Fibroblast of skin of back (primary cell): ENCODE measurements at places on chromosomes 2 and 18.

DNA sequence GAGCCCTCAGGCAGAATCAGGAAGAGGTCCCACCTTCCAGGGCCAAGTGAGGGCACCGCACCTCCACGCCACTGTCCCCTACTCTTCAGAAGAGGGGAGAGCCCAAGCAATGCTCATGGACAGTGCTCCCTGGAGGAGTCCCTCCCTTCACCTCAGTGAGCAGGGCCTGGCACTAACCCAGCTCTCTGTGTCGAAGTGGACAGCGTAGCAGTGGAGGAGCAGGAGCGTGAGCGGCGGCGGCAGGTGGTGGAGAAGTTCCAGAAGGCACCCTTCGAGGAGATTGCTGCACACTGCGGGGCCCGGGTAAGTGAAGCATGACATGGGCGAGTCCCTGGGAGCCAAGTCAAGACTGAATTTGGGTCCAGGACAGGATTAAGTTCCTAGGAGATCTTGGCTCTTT lies 16.7 kb downstream of the POMC start:
- no peak for DNase-seq

DNA sequence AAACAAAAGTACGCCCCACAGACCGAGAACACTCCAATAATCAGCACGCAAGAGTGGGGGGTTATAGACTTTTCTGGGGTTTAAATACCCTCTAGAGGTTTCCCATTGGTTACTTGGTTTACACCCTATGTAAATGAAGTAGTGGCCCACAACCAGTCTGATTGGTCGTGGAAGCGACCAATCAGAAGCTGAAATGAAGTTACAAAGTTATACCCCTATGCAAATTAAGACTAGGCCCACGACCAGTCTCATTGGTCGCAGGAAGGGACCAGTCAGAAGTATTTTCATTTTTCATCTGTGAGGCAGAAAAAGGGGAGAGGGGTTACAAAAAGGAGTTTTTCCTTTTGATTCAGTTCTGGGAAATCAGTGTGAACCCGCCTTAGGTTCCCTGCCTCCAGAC lies 55.3 kb upstream of the YWHAQ start:
- DNase-seq, result no peak

GRCh38 chr2:206361407-206362045 lies 81.8 kb upstream of the ADAM23 start:
- no peak for DNase-seq

DNA sequence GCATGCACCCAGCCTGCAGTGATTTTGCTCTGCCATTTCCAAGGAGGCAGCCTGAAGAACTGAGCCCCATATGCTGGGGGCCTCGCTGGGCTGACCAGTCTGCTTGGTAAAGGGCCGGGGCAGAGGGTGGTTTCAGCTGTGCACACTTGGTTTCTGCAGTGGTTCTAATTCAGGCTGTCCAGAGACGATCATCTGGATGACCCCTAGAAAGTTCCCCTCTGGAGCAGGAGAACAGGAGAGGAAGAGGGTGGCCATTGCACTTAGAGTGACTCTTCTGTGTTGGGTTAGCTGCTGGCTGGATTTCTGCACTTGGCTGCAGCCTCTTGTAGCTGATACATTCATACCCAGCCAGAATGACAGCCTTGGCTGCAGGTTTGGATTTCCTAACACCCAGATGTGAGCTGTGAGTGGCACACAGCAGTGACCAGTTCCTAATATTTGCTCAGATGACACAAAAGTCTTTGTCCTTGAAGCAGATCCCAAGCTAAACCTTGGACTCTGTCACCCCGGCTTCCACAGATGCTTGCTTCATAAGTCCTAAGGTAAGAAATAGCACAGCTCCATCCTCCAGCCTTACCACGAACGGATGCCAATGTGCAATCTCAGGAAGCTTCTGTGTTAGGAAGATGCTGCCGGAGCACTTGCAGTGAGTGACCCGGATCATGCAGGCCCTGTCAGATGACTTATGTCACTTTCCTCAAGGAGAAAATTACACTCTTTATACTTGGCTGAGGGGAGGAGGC lies 105.6 kb downstream of the HNRNPLL start:
- DNase-seq, result no peak

DNA sequence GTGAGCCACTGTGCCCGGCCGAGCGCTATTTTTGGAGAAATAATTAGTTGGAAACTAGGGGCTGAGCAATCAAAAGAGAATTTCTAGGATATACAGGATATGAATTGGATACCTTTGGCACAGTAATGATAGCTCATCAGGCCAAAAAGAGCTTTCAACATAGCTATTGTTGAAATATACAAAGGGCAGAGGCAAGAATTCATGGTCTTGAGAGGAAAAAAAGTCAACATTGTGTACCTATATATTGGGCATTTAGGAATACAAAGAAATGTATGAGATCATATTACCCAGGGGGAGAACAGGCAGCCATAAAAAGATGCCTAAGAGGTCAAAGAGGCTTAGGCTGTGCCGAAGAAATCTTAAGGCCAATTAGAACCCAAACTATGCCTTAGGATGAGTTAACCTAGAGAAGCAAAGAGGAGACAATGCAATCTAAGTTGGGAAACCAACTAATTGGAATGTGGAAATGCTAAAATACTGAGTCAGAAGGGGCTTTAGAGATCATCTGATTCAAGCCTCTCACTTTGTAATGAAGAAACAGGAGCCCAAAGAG lies 99.0 kb downstream of the RBBP8 start:
- DNase-seq, result peak; percentile 85

DNA sequence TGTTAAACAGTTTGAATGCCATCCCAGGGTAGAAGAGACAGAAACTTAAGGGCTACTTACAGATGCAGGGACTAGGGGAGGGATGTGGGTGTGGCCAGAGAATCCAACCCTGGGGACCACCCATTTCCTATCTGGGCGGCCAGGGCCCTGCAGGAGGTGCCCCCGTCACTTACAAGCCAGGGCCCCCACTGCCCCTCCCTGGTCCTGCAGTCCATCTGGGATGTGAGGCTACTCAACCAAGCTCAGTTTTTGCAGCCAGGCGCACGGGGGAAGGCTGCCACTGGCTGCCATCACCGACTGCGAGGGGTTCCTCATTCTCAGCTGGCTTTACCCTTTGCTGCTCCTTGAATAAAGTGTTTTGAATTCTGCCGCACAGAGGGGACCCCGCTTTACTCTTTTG lies 42.1 kb downstream of the RRM2 start:
- no peak for DNase-seq

DNA sequence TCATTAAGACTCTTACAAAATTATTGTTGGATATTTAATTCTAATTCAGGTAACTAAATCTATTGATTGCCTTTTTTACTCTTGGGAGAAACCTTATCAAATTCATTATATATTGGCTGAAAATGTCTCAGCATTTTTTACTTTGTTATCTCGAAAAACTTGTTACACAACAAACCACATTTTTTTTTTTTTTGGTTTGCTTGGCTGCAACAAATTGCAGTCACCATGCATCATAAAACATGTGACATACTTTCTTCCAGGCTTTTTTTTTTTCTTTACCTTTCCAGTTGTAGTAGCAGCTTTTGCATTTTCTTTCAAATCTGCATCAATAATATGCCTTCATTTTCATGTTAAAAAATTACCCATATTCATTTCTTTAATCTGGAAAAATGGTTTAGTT lies 186.7 kb downstream of the TDRD15 start:
- DNase-seq, result no peak

DNA sequence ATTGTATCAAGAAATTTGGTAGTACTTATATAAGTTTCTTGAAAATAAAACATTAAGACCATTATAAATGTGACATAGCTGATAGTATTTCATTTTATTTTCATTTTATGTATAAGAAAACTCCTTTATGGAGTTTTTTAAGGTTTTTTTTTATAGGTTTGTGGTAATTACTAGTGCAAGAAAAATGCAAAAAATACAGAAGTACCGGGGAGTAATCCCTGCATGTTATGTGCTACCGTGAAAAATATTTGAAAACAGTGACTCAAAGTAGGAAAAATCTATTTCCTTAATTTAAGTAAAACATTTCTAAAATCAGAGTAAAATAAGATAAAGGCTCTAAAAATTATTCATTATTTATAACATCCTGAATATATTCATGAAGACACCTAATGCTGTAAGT lies 21.6 kb downstream of the ZSWIM2 start:
- DNase-seq, result peak; percentile 82

DNA sequence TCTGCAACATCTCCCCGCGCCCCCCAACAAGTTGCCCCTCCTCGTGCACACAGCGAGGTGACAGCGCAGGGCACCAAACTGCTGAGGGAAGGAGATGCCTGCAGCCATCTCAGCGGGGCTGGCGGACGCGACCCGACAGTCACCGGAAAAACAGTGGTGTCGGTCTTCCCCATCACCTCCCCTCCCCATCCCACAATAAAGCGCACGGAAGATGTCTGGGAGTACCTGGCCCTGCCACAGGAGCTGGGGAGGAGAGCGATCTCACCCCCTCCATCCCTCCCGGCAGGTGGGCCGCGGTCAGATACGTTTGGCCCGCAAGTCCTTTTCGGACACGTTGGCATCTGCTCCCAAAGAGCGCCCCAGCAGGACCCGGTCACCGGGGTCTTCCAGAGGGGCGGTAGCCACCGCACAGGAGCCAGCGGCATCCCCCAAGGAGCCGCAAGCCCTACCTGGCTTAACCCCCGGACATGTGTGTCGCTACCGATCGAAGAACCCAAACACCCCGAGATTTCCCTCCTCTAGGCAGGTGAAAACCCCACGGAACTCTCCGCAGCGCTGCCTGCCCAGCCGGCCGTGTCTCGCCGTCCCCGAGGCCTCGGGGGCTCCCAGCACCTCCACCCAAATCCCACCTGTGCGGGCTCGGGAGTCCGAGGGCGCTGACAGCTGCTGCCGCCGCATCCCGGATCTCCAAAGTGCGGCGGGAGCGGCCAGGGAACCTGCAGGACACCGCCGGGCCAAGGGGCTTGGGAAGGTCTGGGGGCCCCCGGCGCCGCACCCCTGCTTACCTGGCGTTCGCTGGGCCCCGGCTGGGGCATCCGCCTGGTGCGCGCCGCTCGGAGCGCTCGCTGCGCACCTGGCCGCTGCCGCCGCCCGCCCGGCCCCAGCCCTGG lies 657 bp downstream of the ATP8B1 start:
- no peak for DNase-seq

DNA sequence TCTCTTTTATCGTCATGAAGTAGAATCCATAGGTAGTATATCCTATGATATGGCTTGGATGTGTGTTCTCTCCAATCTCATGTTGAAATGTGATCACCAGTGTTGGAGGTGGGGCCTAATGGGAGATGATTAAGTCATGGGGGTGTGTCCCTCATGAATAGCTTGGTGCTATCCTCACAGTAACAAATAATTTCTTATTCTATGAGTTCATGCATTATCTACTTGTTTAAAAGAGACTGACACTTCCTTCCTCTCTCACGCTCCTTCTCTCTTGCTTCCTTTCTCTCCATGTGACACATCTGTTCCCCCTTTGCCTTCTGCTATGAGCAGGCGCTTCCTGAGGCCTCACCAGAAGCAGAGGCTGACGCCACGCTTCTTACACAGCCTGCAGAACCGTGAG lies 165.6 kb downstream of the MREG start:
- DNase-seq, result no peak

GRCh38 chr18:47777626-47778025 lies 152.8 kb downstream of the SMAD2 start:
- DNase-seq, result no peak

- no peak for DNase-seq
Observed at GRCh38 chr2:128108166-128108565, 17.2 kb downstream of the UGGT1 start.

DNA sequence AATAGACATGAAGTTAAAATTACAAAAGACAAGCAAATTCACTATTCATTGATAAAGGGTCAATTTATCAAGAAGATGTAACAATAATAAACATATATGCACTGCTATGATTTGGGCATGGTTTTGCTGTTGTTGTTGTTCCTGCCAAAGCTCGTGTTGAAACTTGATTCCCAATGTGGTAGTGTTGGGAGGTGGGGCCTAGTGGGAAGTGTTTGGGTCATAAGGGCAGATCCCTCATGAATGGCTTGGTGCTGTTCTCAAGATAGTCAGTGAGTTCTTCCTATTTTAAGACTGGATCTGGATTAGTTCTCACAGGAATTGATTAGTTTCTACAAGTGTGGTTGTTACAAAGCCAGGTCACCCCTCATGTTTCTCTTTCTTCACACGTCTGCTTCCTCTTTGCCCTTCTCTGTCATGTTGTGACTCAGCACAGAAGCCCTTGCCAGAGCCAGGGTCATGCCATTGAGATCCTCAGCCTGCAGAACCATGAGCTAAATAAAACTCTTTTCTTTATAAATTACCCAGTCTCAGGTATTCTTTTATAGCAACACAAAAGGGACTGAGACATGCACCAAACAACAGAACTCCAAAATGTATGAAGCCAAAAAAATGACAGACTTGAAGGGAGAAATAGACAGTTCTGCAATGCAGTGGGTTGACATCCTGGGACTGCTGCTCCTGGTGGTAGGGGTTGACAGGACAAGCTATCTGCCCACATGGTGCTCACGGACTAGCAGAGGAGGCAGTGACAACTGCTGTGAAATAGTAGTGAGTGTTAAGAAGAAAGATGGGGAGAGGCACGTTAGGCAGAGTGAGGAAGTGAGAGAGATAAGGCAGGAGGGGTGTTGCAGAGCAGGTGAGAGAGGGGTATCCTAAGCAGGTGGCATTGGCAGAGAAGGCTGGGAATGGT lies 18.6 kb upstream of the SKA1 start:
- peak; percentile 16 for DNase-seq

GRCh38 chr18:22844190-22844589 lies 88.9 kb upstream of the RBBP8 start:
- DNase-seq, result peak; percentile 2

GRCh38 chr2:145287736-145288135 lies 767.8 kb upstream of the ZEB2 start:
- DNase-seq, result peak; percentile 60
